ENCODE measurements at places on chromosomes 3 and 15.

- DNase-seq: no peak
Observed at GRCh38 chr15:36632226-36632625, 52.8 kb downstream of the CDIN1 start.

DNA sequence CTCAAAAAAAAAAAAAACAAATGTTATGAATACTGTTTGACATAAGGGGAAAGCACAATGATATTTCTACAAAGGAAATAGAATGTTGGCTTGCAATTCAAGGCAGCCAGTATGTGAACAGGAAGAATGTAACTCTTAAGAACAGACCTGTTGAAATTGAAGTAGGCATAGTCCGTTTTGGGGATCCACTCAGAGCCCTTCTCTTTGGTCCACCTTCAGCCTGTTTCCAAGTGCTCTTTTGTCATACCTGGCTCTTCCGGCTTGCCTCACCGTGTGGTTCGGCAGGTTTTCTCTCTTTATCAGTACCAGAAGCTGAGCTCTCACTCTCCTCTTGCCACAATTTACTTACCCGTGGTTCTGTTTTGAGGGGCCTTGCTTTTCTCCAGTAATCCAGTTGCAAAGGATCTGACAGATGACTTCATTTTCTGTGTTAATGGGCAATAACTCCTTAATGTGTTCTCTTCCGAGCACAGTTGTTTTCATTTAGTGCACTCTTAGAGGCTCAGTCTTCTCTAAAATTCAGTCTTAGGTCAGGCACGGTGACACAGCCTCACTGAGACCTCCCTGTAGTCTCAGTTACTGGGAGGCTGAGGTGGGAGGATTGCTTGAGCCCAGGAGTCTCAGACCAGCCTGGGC, 6.7 kb downstream of the ABHD17C start:
- no peak for DNase-seq

DNA sequence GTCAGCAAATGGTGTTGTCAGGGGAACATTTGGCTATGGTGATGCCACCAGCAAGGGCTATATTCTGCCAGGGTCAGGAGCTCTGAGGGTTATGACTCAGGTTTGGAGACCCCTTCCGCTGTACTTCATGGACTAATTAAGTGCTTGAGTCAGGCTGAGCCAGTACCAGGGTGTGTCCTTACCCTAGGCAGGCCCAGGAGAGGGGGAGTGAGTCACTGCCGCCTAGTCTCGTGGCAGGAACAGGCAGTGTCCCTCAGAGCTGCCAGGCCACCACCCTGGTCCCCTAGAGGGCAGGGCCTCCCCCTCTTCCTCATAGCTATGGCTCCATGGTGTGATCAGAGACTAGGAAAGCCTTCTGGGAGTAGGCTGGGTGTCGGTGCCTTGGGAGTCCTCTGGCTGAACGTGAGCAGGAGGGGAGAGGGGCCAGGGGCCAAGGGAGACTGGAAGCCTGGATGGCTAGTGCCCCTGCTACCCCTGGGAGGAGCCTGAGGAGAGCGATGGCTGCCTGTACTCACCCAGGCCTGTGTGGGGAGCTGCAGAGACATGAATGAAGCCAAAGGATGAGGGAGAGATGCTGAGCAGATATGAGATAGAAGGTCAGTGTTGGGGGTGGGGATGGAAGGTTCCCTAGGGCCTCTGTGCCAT, 10.6 kb downstream of the MAPKAPK3 start:
- no peak for DNase-seq

DNA sequence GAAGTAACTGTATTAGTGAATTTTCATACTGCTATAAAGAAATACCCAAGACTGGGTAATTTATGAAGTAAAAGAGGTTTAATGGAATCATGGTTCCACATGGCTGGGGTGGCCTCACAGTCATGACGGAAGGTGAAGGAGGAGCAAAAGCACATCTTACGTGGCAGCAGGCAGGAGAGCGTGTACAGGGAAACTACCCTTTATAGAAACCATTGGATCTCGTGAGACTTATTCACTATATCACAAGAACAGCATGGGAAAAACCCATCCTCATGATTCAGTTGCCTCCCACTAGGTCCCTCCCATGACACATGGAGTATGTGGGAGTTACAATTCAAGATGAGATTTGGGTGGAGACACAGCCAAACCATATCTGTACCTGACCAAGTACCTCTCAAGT, 812.3 kb upstream of the ALCAM start:
- no peak for DNase-seq

DNA sequence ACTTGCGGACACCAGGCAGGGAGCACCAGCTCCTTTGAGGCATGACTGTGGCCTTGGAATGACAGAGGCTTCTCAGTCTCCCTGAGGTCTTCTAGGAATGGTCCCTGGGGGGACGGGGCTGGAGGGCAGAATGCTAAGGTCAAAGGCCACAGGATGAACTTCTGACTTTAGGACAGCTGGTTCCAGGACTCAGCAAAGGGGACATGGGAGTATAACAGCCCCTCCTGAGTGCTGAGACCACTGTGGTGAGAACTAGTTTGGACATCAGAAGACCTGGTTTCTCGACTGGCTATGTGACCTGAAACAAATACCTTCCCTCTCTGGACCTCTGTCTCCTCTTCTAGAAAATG, 17.8 kb downstream of the ITGA11 start:
- DNase-seq: no peak

DNA sequence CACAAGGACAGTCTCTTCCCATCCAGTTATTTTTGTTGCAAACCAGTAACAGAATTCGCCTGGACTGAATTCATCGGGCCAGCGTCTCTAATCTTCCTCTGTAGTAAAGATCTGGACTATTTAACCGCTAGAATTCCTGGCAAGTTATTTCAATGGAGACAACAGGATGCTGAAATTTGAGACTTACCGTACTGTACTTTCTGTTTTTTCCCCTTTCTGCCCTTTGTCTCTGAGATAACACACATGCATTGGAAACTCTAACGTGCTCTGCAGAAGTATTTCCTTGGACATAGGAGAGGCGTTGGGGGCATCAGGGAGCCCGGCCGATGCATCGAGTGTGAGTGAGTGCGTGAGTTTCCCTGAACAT, 61.5 kb downstream of the ASB7 start:
- DNase-seq: no peak

- no peak for DNase-seq
Observed at GRCh38 chr3:51591231-51591630, 52.7 kb downstream of the RAD54L2 start.
